NCI-H774 (cell line): ENCODE measurements at places on chromosomes 4 and X.

DNA sequence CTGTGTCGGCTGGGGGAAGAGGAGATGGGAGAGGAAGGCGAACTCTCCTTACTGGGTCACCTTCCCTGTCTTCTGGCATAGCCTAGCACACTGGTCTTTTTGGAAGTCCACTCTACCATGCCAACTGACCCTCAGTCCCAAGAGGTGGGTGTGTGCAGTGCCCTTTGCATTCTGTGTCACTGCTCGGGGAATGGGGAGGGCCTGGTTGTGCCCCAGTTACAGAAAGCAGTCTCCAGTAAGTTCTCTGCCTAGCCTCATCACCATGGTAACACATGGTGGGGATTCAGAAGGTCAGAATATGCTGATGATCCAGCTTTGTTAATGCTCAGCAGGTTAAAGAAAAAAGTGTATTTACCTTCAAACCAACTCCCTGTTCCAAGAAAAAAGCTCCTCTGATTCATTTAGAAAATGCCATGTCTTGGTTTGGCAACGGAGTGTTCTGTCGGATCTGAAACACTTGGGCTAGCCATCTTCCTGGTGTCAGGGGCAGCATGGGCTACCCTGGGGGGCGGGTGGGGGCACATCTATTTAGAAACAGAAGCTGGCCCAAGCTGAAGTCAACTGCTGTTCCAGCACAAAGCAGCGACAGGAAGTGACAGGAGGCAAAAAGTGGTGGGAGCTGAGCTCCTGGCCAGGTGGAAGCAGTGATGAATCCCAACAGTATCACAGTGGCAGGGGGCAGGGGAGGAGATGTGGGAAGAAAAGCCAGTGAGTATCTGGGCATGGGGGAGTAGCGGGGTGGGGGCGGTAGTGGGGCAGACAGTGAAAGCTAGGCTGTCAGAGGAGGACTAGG is 37.0 kb downstream of the NSG1 start:
- DNase-seq, result no peak

GRCh38 chr4:158649111-158649680 is 22.5 kb downstream of the C4orf46 start:
- no peak for DNase-seq

GRCh38 chr4:122836941-122837340 is 10.3 kb downstream of the FGF2 start:
- DNase-seq, result no peak

DNA sequence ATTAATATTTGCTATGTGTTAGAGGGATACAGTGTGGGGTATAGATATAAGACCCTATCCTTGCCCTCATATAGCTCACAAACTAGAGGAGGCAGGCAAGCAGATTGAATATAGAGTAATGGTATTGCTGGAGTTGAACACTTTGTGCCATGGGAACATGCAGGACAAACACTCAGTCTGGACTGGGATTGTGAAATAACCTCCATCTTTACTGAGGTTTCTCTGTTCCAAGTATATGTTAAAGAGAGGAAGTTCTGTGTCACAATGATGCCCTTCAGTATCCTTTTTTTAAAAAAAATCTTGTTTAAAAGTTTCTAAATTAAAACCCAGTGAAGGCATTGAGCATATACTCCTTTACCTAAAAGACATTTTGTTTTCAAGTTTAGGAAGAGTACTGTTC is 8.7 kb downstream of the FABP2 start:
- DNase-seq, result no peak

DNA sequence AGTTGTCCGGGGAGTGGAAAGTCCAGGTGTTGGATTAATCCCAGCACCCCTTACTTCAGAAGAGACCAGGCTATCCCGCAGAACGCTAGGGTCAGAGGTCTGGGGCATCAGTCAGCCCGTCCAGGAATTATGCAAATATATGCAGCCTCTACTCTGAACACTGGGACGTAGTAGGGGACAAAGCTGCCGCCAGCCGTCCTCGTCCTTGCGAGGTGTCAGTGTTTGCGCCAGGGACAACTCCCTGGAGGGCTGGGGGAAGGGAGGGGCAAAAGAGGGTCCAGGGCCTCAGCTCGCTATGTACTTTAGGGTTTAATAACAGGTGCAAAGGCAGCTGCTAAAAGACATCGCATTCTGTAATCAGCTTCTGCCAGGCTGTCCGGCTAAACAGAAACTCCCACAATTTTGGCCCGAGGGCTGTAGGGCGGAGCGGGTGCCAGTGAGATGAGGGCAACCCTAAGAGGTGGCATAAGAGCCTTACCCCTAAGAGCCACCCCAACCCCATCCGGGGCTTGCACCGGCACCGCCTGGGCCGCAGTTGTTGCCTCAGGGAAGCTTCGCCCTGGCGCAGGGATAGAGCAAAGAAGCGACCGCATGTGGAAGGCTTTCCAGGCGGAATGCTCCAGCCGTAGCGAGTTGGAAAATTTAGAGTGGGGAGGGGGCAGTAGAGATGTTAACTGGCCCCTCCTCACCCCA is 8.4 kb downstream of the HAND2 start:
- no peak for DNase-seq

GRCh38 chr4:102687373-102687981 is 73.3 kb downstream of the MANBA start:
- no peak for DNase-seq

DNA sequence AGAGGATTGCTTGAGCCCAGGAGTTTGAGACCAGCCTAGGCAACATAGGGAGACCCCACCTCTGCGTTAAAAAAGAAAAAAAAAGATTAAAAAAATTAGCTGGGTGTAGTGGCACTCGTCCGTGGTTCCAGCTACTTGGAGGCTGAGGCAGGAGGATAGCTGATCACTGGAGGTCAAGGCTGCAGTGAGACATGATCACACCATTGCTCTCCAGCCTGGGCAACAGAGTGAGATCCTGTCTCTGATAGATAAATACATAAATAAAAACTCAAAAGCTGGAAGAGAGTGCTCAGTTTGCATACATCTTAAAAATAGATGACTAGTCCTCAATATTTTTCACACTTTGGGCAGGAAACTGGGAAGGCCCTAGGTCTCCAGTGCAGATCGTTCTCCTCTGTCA is 54.1 kb downstream of the TMEM131L start:
- no peak for DNase-seq

DNA sequence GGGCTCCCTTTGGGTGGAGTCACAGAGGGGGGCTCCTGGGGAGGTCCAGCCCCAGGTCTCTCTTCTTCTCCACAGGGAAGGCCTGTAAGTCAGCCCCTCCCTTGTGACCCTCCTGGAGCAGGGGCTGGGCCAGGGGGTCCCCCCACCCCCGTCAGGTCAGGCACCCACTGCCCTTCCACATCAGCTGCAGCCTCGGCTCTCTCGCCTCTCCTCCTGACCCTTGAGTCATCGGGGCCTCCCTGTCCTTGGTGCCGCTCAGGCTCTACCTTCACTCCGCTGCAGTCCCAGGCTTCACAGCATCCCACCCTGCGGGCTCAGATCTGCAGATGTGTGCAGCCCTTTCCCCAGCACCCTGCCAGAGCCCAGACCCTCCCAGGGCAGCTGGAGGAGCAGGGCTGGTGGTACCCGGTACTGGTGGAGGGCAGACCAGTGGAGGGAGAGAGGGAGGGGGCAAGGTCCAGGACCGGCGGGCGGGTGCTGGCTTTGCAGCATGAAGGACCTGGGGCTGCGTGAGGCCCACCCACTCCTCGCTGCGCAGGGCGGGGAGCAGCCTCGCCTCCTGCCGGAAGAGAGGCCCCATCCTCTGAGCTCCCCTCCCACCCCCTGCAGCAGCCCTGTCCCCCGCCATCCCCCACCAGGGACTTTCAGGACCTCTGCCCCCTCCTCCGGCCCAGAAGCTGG is 117.1 kb downstream of the FAM53A start:
- DNase-seq, result no peak

DNA sequence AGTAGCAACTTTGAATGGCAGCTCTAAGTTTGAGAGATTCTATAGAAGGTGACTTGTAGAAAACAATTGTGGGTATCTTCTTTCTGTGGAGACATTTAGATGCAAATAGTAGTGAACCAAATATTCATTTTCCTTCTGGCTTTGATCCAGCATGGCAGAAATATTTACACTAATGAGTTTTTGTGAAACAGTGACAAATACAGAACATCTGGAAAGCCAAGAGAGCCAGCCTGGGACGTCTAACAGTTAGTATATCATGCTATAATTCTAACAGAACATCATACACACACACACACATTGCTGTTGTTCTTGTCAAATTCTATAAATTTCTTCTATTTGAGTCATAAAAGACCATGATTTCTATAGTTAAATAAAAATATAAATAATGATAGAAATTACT is 1777.9 kb downstream of the ARAP2 start:
- no peak for DNase-seq

DNA sequence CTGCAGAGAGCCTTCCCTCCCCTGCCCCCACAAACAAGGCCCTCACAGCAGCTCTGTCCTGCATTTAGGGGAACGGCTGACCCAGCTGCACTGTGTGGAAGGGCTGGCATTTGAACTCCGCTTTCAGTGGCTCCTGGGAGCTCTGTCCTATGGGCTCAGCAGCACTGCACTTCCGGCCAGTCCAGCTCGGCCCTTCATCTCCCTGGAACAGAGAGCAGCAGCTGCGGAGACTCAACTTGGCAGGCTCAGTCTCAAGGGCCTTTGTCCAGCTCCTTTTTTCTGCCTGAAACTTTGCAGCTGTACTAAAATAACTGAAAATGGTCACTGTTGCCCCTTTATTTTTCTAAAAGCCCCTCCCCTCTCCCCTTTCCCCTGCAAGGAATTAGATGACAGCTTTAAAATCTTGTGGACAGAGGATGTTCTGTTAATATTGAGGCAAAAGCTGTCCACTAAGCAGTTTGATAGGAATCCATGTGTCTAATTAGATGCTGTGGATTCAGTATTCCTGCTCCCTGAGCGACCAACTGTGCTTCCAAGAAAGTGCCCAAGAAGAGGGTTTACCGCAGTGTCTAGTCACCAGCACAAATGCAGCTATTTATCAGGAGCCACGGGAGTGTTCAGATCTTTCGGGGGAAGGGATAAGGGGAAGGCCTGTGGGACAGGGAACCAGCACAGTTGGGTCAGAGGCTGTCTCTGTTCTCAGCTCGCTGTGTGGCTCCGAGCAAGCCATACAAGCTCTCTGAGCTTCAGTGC is 133.1 kb downstream of the AFAP1 start:
- DNase-seq, result no peak

DNA sequence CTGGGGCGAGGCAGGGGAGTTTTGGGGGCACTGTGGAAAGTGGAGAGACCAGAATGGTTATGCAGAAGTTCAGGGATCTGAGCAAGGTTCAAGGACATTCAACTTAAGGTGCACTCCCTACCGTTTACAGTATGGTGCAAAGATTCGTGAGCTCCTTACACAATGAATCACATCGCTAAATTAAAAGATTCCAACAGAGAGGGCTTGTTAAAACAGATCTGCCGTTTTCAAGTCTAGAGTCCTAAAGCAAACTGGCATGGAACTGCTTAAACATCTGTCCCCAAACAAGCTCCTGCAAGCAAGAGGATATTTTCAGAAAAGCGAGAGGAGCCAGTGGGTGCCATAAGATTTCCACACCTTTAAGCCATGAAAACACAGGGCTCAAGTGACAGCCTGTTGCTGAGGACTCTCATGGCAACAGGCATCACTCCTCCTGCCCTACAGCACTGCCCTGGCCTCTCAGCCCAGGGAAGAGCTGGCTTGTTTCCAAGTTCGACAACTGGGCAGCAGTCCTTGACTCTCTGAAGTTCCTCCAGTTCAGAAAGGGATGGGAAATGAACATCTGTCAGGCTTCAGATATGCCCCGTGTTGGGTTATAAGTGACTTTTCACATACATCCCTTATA is 10.0 kb downstream of the FAM184B start:
- DNase-seq, result no peak

DNA sequence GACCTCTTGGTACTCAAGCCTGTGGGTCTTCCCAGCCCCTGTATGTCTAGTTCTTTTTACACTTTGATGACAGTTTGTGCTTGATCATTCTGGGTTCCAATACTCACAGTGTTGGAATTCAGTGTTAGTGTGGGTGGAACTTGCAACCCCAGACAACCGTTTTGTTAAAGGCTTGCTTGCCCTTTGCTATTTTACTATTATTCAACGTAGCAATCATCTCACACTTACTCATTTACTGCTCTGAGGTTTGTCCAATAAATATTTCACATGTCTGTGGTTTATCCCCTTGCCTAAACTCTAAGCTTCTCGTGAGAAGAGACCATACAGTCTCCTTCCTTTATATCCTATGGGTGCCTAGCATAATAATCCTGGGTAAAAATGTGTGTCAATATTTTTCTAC is 15.3 kb downstream of the CCNG2 start:
- DNase-seq, result no peak

DNA sequence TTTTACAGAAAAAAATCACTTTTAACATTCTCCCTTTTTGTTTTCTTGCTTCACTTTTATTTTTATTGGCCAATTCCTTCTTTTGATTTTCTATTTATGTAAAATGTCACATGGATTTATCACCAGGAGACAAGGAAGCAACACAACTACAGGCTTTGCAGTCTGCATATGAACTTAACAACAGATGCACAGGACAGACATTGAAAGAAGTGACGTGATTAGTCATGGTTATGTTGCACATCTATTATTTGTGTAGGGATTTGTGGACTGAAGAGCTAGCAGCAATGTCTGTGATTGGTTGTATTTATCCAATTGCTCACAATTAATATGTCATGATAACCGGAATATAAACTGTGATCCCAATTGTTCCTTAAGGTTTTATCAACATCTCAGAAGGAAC is 147.8 kb upstream of the KLF3 start:
- no peak for DNase-seq

DNA sequence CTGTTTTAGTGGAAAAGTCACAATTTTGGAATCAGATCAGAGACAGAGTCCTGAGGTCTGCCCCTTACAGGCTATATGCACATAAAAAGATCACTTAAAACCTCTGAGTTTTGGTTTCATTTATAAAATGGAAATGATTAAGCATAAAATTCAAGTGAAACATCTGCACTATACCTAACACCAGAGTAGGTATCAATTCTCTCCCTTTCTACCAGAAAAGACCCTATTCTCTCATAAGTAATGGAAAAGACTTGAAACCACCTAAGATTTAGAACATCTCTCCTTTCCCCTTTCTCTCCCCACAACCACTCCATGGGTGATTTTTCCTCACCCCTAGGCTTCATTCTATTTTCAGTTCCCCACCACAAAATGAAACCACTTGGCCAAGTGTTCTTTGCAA is 907 bp downstream of the LHFPL1 start:
- DNase-seq, result no peak

DNA sequence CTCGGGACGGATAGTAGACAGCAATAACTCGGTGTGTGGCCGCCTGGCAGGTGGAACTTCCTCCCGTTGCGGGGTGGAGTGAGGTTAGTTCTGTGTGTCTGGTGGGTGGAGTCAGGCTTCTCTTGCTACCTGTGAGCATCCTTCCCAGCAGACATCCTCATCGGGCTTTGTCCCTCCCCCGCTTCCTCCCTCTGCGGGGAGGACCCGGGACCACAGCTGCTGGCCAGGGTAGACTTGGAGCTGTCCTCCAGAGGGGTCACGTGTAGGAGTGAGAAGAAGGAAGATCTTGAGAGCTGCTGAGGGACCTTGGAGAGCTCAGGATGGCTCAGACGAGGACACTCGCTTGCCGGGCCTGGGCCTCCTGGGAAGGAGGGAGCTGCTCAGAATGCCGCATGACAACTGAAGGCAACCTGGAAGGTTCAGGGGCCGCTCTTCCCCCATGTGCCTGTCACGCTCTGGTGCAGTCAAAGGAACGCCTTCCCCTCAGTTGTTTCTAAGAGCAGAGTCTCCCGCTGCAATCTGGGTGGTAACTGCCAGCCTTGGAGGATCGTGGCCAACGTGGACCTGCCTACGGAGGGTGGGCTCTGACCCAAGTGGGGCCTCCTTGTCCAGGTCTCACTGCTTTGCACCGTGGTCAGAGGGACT is 5.7 kb upstream of the MSANTD1 start:
- no peak for DNase-seq
